Kidney (tissue), 22 donors: ENCODE measurements at places on chromosomes 11 and 22.

GRCh38 chr11:1308743-1309497 is 512 bp downstream of the TOLLIP start:
- DNase-seq: peak; percentile 83

DNA sequence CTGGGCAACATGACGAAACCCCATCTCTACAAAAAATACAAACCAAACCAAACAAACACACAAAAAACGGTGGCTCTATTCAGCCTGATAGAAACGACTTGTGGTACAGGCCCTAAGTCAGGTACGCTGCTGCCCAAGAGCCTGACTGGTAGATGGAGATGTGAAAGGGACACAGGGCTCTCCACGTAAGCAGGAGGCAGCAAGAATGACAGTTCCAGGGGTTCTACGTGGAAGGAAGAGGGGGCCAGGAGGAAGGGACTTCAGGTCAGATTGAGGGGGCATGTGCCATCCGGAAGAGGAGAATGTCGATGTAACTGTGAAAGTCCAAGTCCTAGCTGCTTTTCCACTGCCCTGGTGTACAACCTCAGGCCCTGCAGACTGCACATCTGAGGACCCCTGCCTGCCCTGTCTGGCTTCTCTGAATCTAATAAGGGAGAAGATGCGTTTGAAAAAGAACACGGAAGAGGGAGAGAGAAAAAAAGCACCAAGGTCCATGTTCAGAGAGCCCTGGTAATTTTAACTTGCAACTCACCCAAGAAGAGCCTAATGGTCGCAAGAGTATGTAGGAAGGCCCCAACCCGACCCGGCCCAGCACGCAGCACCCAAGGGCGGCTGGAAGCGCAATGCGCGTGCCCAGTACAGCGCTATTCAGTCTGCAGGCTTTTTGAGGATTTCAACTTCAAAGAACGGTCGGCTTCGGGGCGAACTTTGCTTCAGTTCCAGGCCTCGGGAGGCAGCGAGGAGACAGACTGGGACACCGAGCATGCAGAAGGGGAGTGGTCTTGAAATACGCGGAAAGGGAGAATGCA is 909 bp upstream of the ZNRD2 start:
- DNase-seq: no peak

DNA sequence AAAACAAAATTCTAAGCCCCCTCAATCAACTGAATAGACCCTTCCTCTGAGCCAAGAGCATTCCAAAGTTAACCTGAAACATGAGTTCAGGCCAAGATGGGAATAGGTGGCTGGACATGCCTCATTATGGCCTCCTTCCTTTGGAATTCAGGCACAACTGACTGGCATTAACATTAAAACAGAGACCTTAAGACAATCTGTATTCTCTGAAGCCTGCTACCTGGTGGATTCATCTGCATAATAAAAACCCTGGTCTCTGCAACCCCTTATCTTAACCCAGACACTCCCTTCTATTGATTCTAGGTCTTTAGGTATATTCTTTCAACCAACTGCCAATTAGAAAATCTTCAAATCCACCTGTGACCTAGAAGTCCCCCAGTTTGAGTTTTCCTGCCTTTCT is 66.3 kb downstream of the JRKL start:
- DNase-seq: no peak

DNA sequence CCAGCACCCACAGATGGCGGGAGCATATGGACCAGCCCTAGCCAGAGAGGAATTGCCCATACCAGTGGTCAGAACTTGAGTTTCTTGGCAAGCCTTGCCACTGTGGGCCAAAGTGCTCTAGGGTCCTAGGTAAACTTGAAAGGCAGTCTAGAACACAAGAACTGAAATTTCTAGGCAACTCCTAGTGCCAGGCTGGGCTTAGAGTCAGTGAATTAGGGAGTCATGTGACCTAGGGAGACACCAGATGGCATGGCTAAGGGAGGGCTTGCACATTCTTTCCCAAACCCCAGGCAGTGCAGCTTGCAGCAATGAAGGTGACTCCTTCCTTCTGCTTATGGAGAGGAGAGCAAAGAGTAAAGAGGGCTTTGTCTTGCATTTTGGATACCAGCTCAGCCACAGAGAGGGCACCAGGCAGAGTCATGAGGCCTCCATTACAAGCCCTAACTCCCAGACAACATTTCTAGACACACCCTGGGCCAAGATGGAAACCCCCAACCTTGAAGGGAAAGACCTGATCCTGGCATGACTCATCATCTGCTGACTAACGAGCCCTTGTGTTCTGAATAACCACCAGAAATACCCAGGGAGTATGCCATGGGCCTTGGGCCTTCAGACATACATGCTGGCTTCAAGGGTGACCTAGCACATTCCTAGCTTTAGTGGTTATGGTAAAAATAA is 19.2 kb upstream of the OR56A3 start:
- DNase-seq: no peak

DNA sequence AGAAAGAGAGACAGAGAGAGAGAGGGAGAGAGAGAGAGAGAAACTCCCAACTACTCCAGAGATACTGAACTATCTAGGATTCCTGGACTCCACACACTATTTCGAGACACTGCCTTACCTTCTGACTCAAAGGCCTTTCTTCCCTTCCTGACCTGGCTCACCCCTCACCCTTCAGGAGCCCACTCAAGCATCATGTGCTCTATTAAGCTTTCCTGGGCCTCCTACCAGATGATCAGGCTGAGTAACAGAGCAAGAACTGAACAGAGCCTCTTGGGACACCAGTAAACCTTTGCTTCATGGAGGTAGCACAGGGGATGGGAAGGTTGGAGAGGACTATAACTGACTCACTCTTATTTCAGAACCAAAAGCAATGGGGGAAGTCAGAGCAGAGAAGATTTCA is 31.4 kb downstream of the PLEKHA7 start:
- no peak for DNase-seq

- no peak for DNase-seq
These were observed 1.1 kb downstream of the MB start for GRCh38 chr22:35616043-35616442.

DNA sequence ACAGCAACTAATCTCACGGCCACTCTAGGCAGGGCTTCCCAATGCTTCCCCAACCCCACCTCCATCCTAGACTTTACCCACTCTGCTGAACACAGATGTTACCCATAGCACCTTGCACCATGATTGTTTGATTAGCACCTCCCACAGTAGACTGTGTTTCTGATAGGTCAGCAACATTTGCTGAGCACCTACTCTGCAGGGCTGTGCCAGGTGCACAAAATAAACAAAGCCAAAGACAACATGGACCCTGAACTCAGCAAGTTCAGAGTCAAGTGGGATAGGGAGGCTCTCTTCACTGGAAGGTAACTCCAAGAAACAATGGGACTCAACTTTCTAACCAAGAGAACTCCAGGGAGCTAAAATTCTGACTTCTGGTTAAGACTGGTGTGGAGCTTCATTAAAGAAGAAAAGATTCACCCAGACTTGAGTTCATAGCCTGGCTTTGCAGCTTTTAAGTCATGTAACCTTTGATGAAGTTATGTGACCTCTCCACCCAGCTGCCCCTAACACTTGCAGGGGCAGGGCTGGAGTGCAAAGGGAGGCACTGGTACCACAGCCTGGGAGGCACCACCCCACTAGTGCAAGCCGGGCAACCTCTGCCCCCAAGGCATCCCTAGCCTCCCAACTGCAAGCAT is 6.7 kb upstream of the RTN4RL2 start:
- DNase-seq: no peak

DNA sequence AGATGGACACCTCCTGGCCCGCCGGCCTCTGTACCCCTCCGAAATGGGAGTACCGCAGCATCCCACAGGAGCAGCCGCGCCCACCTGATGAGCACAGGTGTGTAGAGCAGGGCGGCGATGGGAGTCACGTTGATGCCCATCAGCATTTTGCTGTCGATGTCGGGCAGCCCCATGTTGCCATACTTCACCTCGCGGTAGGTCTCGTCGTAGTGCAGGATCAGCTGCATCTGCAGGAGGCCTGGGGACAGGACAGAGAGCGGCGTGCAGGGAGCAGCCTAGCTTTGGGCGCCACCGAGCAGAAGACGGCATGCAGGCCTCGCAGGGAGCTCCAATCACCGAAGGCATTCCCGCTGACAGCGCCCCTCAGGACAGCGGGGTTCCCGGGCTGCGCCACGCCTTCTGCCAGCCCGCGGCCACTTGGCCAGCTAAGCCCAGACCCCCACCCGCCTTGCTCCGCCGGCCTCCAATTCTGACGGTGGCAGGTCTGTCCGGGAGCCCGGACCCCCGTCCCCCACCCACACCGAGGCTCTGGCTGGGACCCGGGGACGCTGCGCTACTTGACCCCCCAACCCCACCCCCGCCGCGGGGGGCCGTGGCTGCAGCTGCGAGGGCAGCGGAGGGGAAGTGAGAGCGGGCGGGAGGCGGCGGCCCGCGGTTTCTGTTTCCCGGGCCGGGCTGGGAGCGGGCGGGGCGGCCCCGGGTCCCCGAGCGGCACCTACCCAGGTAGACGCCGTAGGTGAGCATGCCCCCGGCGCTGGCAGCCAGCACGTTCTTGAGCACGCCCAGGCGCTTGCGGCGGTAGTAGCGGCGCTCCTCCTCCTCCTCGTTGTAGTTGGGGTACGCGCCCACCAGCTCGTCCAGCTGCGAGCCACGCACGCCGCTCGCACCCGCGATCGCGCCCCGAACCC is 705 bp downstream of the UNC93B1 start:
- DNase-seq: peak; percentile 44

GRCh38 chr11:81159900-81160299 is 1573.8 kb downstream of the FAM181B start:
- no peak for DNase-seq

- DNase-seq: no peak
These were observed 103.6 kb upstream of the ANO1 start for GRCh38 chr11:69974528-69974927.

- peak; percentile 26 for DNase-seq
These were observed 15.2 kb downstream of the ATXN10 start for GRCh38 chr22:45686836-45687235.

DNA sequence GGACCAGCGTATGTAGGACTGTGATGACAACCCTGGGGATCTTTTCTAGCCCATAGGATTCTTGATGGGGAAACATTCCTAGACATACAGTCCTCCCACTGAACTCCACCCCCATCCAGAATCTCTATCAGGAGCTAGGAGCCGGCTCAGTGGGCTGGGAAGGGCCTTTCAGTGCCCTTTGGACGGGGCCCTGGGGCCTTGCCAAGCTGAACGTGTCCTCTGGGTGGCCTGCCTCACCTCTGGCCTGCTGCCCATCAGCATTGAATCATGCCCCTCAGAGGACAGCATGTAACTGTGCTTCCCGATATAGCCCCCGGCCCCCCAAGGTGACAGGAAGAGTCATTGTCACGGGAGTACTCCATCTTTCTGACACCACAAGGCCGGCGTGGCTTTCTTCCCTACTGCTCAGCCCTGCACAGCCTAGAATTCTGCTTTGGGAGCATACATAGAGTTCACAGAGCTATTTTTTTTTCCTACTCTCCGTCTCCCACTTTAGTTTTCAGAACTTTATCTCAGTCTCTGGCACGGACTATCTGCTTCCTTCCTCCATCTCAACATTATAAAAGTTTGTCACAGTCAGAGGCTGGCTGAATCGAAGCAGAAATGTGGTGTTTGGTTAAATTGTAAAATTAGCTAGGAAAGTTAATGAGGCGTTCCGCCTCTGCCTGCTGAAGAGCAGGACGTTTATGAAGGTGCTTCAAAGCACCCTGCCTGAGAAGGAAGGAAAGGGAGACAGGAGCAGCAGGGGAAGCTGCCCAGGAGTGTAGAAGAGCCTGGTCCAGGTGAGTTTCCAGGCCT is 111.9 kb downstream of the ZBTB16 start:
- DNase-seq: peak; percentile 74

DNA sequence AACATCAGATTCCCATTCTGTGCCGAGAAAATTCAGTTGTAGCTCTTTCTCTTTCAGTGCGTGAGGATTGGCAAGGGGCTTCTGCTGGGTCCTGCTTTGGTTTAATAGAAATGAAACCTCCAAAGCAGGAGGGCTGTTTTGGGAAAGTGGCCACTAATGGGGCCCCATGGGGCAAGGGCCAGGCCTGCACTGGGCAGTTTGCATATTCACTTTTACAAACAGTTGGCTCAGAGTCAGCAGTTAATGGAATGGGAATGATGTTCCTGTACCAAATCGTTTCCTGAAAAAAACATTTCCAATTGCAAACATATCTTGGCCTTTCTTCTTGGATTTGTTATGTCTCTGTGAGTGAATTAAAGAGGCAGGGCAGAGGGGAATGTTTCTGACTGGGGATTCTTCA is 92.1 kb downstream of the PARVA start:
- no peak for DNase-seq
